ENCODE measurements at places on chromosomes 4 and X. TPM values are rescaled to one million over a fixed set of nuclear protein-coding genes. Genes with fewer than 3 reads are reported as not detected.

DNA sequence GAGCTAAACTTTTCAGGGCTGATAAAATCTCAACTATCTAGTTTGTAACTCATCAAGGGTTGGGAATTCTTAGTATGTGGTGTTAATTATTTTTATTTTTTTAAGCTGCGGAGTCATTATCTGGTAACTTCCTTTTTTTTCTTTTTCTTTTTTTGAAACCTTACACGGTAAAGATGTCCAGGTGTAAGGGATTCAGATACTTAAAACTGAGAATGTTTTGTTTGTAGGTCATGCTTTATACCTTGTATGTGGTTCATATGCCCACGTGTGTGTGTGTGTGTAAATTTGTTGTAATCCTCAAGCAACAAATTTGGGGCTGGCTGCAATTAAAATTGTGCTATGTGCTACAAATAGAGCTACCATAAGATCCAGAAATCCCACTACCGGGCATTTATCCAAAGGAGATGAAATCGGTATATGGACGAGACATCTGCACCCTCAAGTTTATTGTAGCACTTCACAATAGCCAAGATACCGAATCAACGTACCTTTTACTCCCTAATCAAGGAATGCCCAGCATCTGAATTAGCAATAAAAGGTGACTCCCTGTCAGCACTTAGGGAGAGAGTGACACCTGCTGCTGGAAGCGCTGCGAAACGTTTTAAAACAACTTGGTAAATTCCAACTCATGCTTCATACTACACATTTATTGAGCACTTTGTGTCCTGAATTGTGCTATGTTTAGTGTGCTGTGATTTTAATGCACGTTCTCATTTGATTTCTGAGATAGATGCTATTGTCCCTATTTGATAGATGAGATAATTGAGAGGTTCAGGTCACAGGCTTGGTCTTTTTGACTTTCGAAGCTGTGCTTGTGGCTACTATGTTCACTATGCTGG is 16.1 kb downstream of the MSMO1 start:
- no peaks in the 10 kb centered on the region for H3K27me3 ChIP-seq
- H3K4me3 ChIP-seq = no peak overlapping the region
- no peak overlapping the region for H3K27ac ChIP-seq
- DNase-seq = no peak
- peaks cover 55% of the 10 kb centered on the region for H3K36me3 ChIP-seq
- H3K4me1 ChIP-seq = no peaks in the 10 kb centered on the region

- H3K4me1 ChIP-seq = no peaks in the 10 kb centered on the region
- H3K27me3 ChIP-seq = no peaks in the 10 kb centered on the region
- no peak overlapping the region for H3K4me3 ChIP-seq
- peak; percentile 75 for DNase-seq
Measured at GRCh38 chr4:158255727-158256324, 45.5 kb downstream of the TMEM144 start.

GRCh38 chrX:53089224-53089842 is 4.6 kb upstream of the KANTR start:
- no peaks in the 10 kb centered on the region for H3K27me3 ChIP-seq
- peak overlapping the region; percentile 45 for H3K4me3 ChIP-seq
- peak overlapping the region; percentile 55 for H3K27ac ChIP-seq
- peak; percentile 73 for DNase-seq
- H3K36me3 ChIP-seq = peaks cover 25% of the 10 kb centered on the region

DNA sequence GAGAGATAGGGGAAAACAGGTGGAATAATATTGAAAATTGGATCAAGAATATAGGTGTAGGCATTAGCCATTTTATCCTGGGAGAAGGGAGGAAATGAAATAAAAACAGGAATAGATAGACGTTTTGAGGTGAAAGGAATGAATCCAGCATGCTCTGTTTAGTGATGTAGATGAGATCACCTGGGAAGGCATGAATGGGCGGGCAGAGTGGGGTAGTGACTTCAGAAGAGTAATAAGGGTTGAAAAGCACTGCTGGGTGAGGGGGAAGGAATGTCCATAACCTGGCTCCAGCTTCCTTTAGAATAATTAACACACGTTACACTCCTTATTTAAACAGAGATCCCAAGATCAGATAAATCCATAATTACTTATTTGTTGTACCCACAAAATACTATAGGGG is 191.1 kb upstream of the ANXA3 start:
- no peaks in the 10 kb centered on the region for H3K4me1 ChIP-seq
- no peak overlapping the region for H3K27ac ChIP-seq
- H3K36me3 ChIP-seq = no peaks in the 10 kb centered on the region
- H3K27me3 ChIP-seq = no peaks in the 10 kb centered on the region

Gene KLHL34
- not detected for total RNA-seq
